ENCODE measurements at places on chromosomes 3 and 15.

DNA sequence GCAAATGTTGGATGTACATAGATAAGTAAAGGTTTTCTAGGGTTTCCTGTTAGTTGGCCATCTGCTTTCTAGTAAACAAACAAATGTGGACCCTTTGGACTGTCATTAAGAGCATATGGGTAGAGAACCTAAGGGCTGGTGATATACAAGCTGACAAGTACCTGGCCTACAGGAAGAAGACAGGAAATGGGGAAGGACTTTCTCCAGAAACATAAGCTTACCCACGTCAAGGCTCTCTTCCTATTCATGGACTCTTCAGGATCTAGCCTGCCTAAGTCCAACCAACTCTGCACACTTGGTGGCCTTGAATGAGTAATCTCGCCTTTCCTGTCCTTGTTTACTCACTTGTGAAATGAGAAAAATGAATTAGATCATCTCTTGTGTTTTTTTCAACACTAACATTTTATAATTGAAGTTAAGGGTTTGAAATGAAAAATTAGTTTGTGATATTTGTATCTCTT is 22.2 kb upstream of the GOLIM4 start:
- no peak for DNase-seq

DNA sequence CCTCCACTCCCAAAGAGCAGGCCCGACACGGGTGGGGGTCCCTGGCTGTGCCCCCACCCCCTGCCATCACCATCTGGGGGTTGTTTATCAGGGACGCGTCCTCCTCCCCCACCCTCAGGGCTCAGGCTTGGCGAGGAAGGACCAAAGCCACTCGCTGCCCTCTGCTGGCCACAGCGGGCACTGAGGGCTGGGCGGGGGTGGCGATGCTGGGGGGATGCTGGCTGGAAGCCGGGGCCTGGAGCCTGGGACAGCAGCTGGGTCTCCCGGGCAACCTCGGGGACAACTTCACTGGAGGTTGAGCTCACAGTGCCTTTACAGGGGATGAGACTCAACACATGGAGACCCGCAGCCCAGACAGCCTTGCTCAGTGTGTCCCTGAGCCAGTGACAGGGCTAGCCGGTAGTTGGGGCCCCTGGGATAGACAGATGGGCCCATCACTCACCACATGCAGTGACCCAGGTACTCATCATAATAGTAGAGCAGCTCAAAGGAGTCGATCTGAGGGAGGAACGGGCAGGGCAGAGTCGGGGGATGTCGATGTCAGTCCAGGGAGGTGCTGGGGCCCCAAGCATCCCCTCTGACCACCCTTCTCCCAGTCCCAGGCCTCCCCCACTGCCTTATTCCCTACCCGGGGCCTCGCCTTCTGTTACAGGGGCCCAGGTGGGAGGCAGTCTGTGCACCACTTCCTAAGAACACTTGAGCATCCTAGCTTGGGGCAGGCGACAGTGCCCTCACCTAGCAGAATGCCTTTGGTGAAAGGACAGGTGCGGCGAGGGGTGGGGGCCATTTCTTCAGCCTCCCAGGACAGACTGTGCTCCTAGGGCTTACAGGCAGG is 5.9 kb upstream of the CALML4 start:
- peak; percentile 45 for DNase-seq

- DNase-seq, result no peak
Observed at GRCh38 chr3:34364335-34364734, 565.9 kb downstream of the PDCD6IP start.

DNA sequence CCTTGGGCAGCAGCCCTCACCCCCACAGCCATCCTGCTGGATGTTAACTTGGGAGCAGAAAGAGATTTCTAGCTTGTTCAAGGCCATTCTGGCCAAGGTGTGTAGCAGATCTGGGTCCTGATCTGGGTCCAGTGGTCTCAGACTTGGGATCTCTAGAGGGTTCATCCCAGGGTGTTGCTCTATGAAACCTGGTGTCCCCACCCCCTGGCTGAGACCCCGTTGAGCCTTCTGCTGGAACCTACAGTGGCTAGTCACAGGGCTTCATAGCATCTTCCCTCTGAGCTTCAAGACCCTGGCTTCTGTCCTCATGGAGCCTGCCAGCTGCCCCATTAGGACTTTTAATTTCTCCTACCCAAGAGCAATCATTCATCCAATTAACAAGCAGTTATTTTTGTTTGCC is 64.3 kb downstream of the EPHB1 start:
- no peak for DNase-seq

- DNase-seq, result no peak
Observed at GRCh38 chr3:76311941-76312340, 526.6 kb upstream of the ZNF717 start.

DNA sequence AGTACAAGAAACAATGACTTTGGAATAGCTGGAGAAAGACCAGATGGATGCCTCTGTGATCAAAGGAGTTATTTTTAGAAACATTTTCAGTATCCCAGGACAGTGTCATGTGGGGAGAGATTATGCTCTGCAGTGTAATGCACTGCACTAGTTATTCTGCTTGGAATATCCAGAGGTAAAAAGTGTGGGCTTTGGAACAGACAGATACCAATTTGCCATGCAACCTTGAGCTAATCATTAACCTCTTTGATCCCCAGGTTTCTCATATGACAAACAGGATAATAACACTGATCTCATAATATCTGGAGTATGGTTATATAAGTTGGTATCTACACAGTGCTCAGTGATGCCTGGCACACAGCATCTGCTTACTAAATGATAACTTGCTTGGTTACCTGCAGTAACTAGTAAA is 12.2 kb upstream of the SLC7A14 start:
- DNase-seq, result no peak

- no peak for DNase-seq
Observed at GRCh38 chr3:71447803-71448202, 135.7 kb downstream of the FOXP1 start.

DNA sequence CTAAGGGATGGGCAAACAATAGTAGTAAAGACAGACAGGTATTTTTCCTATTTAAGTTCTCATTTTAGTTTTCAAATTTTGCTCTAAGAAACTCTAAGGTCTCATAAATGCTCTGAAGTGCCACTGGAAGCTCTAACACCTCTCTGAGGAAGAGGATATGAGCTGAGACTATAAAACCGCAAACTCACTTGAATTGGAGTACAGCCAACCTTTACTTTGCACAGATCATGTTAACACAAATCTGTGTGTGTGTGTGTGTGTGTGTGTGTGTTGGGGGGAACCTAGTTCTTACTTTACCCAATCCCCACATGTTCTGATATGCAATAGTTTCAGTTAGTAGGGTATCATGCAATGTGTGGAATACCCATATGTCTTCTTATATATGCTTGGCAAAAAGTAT is 446.8 kb downstream of the CHL1 start:
- DNase-seq, result no peak

DNA sequence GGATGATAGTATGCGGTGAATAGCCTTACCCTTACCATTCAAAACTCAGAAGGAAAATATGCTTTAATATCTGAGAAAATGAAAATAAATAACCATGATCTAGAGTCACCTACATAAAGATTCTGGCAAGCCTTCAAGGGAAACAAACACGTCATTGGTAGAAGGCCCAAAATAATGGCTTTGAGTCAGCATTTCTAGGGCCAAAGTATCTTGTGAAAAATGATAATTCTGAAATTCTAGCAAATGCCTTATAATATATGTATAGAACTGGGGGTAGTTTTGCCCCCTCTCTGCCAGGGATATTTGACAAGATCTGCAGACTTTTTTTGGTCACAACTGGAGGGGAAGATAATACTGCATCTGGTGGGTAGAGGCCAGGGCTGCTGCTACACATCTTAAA is 15.4 kb downstream of the PLSCR1 start:
- DNase-seq, result no peak

DNA sequence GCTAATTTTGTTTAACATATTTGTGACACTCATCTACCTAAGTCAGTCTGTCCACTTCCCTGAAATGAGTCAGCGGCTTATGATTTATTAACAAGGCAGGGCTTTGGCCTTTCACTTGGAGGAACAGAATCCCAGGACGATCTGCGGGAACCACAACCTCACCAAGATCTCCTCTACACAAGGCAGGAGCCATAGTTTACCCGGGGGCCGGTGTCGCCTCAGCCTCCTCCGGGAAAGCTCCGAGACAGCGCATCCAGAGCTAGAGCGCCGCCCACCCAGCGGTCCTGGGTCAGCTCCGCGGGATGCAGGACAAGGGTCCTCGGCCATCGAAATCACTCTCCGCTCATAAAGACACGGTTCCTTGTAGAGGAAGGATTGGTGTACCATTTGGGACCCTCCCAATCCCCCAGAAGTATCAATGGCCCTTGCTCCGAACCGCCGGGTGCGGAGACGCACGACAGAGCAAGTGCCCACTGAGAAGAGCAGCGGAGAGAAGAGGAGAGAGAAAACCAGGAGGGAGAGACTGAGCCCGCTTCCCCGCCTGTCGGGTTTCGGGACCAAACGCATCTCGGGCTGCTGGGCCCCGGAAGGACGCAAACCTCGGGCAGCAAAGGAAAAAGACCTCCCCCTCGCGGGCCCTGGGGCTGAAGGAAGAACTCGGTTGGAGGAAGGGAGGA is 13.1 kb upstream of the ALCAM start:
- DNase-seq, result no peak

GRCh38 chr15:64629063-64629462 is 146.3 kb downstream of the RBPMS2 start:
- no peak for DNase-seq

DNA sequence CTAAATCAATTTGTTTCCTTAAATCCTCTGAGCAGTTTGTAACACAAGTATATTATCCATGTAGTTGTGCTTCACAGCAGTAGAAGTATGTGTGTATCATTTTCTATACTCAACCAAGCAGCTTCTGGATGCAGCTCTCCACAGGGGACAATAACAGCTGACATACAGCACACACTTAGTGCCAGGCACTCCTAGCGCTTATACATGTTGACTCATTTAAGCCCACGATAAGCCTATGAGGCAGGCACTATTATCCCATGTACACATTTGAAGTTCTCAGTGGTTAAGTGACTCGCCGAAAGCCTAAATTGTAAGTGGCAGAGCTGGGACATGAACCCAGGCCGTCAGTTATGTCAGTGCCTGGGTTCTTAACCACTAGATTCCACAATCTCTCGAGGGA is 20.3 kb upstream of the LPP start:
- DNase-seq, result no peak

GRCh38 chr15:80581976-80582375 is 113.1 kb upstream of the ABHD17C start:
- DNase-seq, result no peak

- no peak for DNase-seq
Observed at GRCh38 chr3:188542196-188542595, 388.2 kb downstream of the LPP start.

GRCh38 chr15:75073197-75073596 is 49.8 kb downstream of the PPCDC start:
- peak; percentile 26 for DNase-seq

GRCh38 chr3:13491206-13491974 is 11.3 kb downstream of the HDAC11 start:
- no peak for DNase-seq

DNA sequence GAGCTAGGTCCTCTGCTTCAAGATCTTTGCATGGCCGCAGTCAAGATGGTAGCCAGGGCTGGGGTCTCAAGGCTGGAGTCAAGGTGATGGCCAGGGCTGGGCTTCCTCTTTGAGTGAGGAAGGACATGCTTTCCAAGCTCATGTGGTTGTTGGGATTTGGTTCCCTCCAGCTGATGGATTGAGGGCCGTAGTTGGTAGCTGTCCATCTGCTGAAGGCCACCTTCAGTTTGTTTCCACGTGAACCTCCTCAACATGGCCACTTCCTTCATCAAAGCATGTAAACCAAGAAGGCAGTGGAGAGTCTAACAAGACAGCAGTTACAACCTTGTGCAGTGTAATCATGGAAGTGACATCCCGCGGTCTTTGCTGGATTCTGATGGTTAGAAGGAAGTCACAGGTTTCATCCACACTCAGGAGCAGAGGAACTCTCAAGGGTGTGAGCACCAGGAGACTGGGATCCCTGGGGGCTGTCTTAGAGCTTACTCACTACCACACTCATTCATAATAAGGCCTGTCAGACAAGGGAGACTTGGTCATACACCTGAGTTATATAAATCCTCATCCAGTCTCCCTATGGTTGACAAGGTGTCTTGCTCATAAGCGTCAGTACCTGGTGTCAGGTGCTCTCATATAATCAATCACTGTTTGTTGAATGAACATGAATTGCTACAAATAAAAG is 42.1 kb downstream of the ABHD5 start:
- DNase-seq, result no peak

DNA sequence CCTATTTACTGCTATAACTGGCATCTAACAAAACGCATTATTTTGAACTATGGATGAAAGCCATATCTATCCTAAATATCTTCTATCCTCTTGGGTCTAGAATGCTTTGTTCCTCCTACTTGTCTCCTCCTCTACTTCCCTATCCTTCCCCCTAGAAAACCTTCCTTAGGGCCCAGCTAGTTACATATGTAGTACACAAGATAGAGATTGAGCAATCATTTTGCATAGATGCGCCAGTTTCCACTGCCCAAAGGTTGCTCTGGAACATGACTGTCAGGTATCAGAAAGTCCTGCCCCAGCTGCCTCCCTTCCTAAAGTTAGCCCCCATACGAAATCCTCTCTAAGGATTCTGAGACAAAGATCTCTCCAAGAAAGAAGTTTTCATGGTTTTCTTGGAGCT is 55.1 kb downstream of the GPR160 start:
- no peak for DNase-seq

- DNase-seq, result no peak
Observed at GRCh38 chr3:16171825-16172224, 2.7 kb upstream of the GALNT15 start.

DNA sequence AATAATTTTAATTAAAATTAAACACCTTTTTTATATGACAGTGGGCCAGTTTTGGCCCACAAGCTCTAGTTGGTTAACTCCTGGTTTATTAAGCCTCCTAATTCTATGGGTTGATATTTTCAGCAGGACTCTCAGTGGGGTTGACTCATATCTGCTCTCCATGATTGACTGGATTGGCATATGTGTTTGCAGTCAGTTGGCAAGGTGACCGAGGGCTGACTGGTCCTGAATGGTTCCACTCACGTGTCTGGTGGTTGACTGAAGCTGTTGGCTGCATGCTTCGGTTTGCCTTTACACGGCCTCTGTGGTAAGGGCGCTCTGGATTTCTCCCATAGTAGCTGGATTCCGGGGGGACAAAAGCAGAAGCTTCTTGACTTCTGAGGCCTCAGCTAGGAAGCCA is 65.3 kb upstream of the ZNF280D start:
- DNase-seq, result no peak

GRCh38 chr3:128854475-128854874 is 24.9 kb upstream of the ACAD9 start:
- no peak for DNase-seq

DNA sequence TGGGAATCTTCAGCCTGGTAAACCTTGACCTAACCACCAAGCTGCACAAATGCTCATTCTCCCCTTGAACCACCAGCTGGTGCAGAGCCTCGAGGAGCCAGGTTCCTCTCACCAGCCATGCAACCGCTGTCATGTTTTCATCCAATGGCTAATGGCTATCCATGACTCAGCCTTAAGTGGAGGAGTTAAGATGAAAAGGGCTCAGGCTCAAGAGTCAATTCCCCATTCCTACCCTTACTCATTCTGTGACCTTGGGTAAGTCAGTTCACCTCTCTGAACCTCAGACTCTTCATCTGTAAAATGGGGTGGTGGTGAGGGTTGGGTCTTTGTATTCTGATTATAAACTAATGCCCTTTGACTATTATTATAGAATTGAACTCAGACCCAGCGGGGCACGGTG is 515.6 kb downstream of the SHQ1 start:
- no peak for DNase-seq

All from CD4-positive, alpha-beta T cell treated with Interleukin-21 for 1 hour (primary cell).